ENCODE measurements at places on chromosomes 12 and 14.

DNA sequence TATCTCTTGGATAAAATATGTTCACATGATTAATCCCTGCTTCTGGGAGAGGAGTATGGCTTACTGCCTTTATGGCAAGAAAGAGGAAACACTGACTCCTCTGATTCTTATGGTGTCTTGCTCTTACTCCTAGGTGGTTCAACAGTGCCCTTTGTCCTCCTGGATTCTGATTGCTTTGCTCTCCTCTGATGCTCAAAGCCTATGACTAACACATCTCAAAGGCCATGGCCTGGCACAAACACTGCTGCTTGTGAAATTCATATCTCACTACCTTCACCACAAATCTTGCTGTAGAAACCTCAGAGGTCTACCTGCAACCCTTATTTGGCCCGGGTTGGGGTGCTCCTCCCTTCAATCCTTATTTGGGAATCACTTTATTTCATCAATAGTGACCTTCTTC is 217.2 kb downstream of the C12orf50 start:
- DNase-seq, result no peak

DNA sequence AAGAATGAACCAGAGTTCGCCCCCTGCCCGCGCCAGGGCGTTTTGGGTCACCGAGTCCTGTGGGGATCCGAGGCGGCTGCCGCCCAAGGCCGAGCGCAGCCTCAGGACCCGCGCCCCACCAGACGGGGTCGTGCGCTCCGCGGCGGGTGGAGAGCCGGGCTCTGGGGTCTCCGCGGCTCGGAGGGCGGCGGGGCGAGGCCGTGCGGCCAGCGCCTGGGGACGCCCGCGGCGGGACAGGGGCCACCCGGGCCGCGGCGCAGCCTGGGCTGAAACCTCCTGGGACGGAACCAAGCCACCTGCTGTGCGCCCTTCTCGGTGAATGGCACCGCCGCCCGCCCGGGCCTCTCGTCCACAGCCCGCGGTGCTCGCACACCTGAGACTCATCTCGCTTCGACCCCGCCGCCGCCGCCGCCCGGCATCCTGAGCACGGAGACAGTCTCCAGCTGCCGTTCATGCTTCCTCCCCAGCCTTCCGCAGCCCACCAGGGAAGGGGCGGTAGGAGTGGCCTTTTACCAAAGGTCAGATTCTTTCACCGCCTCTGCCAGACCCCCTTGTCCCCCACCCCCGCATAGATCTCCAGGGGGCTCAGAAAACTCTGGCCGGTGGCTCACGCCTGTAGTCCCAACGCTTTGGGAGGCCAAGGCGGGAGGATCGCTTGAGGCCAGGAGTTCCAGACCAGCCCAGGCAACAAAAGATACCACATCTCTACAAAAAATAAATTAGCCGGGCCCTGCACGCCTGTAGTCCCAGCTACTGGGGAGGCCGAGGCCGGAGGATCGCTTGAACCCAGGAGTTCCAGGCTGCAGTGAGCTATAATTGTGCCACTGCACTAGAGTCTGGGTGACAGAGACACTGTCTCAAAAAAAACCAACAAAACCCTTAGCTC is 901 bp downstream of the B3GNT4 start:
- peak; percentile 43 for DNase-seq

DNA sequence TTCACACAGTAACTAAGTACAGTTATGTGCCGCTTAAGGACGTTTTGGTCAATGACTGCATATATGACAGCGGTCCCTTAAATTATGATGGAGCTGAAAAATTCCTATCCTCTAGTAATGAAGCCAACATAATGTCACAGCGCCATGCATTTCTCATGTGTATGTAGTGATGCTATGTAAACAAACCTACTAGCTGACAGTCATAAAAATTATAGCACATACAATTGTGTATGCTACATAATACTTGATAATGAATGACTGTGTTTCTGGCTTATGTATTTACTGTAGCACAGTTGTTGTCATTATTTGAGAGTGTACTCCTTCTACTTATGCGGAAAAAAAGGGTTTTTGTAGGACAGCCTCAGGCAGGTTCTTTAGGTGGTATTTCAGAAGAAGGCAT is 99.7 kb downstream of the DACT1 start:
- DNase-seq, result no peak

DNA sequence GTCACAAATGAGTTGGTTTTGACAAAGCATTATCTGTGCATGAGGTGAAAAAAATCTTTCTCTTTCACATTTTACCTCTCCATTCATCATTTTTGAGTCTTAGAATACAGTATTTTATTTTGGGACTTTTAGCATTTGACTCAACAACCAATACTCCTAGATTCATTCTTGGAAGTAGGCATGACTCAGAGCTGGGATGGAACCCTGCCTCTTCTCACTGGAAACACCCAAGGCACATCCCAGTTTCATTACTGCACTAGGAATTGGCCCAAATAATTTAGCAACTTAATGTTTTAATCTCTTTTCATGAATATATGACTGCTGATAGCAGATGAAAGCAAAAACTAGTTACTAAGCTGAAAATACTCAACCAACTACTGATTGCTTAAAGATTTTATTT is 3.3 kb upstream of the PDZRN4 start:
- no peak for DNase-seq

DNA sequence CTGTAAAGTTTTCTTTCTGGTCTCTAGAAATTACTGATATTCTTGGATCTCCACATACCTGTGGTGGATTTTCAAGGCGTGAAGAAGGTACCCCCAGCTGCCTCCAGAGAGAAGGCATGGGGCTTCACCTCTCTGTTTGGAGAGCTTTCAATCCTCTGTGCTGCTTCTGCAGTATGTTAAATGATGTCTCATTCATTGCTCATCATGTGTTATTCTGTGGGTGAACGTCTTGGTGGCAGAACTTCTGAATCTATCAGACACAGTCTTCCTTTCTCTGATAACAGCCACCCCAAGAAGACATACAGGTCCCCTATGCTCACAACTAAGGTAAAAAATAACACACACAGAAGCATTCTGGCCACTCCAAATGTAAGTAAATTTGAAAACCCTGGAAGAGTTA is 221.3 kb upstream of the TMEM260 start:
- DNase-seq, result no peak

- no peak for DNase-seq
Observed at GRCh38 chr12:18908191-18908590, 170.3 kb downstream of the CAPZA3 start.
